ENCODE measurements at places on chromosomes 11 and 22. TPM values are rescaled to one million over a fixed set of nuclear protein-coding genes. Genes with fewer than 3 reads are reported as not detected.

The LMO1 gene
- total RNA-seq: not detected

The SLC35E4 gene
- total RNA-seq: 7.5 TPM

The STK33 gene
- total RNA-seq: 0.34 TPM

The OR4A47 gene
- total RNA-seq: not detected

The TUBA8 gene
- total RNA-seq: under 0.01 TPM

The FOLR1 gene
- total RNA-seq: not detected

The MUC15 gene
- total RNA-seq: 1.7 TPM

The SLCO2B1 gene
- total RNA-seq: not detected

The RFPL1 gene
- not detected for total RNA-seq

The NLRP14 gene
- under 0.01 TPM for total RNA-seq

The DENND6B gene
- 0.68 TPM for total RNA-seq

The GRAMD4 gene
- 61.3 TPM for total RNA-seq

The OLFML1 gene
- total RNA-seq: not detected

The CD3D gene
- not detected for total RNA-seq

The SLC25A18 gene
- total RNA-seq: under 0.01 TPM

The P2RY2 gene
- total RNA-seq: 30.9 TPM

The PARVG gene
- not detected for total RNA-seq

The OR6T1 gene
- total RNA-seq: not detected

The CD248 gene
- 0.68 TPM for total RNA-seq

The MMP1 gene
- total RNA-seq: 150 TPM

The CCDC188 gene
- not detected for total RNA-seq

The RCOR2 gene
- total RNA-seq: 1.7 TPM

The SORL1 gene
- 31.8 TPM for total RNA-seq

The LDHAL6A gene
- total RNA-seq: not detected

The AGBL2 gene
- 0.78 TPM for total RNA-seq

The SLC6A5 gene
- not detected for total RNA-seq

The CDC45 gene
- 0.21 TPM for total RNA-seq

The ANKRD13D gene
- 57.0 TPM for total RNA-seq

The GPR83 gene
- total RNA-seq: 0.07 TPM

The VPREB1 gene
- not detected for total RNA-seq

The NLRP6 gene
- total RNA-seq: not detected

The CLTCL1 gene
- 26.9 TPM for total RNA-seq

The MS4A12 gene
- total RNA-seq: not detected

The CDCA5 gene
- total RNA-seq: under 0.01 TPM

The AAMDC gene
- total RNA-seq: 3.4 TPM

The DESI1 gene
- 31.9 TPM for total RNA-seq

The TST gene
- 32.5 TPM for total RNA-seq

The OVOL1 gene
- total RNA-seq: 19.0 TPM

The CSF2RB gene
- total RNA-seq: under 0.01 TPM

The TPBGL gene
- not detected for total RNA-seq

The BLID gene
- not detected for total RNA-seq

The MMP12 gene
- total RNA-seq: not detected
